ENCODE measurements at places on chromosomes 12 and 14.

- DNase-seq, result no peak
Measured at GRCh38 chr12:127539226-127539858, 727.6 kb upstream of the TMEM132C start.

DNA sequence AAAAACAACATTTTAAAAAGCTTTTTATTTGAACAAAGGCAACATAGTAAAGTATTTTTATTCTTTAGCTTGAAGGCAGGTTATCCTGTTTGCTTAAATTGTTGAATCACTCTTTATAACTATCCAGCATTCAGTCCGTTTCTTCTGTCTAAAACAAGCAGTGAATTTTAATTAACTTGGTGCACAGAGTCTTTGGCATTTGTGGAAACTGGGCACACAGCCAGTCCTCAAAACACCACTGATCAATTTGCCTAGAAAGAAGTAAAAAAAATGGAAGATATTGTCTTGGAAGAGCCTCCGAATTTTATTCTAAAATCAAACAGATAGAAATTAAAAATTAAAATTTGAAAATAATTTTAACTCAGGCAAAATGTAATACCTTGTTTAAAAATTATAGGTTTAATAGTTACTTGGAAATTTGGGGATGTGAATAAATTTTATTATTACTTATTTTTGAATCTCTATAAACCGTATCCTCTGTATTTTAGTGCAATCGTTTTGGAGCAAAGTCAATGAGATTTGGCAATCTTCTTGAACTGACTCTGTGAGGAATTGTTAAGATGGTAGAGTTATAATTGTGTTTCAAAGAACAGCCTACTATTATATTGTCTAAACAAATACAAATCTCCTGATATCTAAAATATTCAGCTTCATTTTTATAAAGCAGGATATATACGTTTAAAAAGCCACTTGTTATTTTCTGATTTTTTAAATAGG is 927.0 kb downstream of the SLC16A7 start:
- no peak for DNase-seq

DNA sequence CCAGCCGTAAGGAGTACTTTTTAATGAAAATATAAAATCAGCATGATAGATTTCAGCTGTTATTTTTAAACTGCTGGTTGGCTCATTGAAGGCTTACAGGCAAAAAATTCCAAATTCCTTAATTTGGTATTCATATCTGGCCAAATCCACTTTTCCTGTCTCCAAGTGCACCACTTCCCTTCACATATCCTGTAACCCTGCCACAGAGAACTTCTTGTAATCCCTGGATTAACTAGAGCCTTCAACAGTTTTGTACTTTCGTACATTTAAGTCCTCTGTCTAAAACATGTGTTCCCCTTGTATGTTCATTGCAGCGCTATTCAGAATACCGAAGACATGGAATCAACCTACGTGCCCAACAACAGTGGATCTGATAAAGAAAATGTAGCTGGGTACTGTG is 9.6 kb downstream of the PUS7L start:
- DNase-seq, result no peak

DNA sequence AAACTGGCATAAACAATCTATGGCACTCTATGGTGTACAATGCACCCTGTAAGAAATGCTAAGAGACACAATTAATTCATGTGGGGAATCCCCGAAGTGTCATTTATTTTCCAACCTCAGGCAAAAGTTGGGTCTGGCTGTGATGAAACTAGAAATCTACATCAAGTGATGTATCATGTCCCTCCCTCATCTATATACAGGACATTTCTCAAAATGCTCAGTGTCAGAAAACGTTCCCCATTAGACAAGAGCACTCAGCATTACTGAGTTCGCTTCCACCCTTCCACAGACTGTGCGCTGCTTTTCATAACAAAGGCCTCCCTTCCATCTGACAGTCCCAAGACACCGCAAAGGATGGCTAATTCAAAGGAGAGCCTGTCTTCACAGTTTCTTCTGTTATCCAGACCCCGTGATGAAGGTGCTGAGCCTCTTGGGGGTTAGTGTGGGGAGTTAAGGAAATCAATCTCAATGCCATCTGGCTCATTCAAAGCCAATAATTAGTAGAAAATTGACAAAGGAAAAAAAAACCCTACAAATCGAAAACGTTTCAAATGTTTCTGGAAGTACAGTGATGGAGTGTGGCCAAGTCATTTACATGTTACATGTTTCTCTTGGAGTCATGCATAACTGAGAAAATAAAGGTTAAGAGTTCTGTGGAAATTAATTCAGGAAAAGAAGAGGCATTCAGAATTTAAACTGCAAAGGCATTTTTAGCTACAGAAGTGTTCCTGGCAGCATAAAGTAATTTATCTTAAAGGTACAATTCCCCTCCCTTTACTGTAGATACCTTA is 7.5 kb downstream of the CCDC88C start:
- DNase-seq, result no peak

- DNase-seq, result no peak
Measured at GRCh38 chr12:78002878-78003277, 172.2 kb downstream of the NAV3 start.

- no peak for DNase-seq
Measured at GRCh38 chr12:47843226-47843980, 23.7 kb upstream of the HDAC7 start.

GRCh38 chr12:49651855-49652254 is 28.5 kb downstream of the PRPF40B start:
- DNase-seq, result no peak

GRCh38 chr12:111818340-111818739 is 23.7 kb upstream of the MAPKAPK5 start:
- no peak for DNase-seq

DNA sequence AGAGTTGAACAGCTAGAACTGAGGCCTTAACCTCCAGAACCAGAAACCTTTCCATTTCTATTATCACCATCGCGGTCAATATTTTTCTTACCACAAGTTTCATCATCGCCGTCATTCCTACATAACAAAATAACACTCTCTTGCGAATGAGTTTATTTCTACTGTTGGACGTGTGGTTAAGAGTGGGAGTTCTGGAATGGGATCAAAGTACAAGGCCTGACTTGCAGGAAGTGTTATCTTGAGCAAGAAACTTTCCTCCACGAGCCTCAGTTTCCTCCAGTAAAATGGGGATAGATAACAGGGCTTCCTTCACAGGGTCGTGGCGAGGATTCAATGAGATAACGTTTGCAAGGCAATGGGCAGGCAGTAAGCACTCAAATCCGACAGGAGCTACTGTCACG is 652 bp downstream of the SART3 start:
- no peak for DNase-seq

GRCh38 chr12:28331130-28331529 is 140.9 kb downstream of the CCDC91 start:
- no peak for DNase-seq

DNA sequence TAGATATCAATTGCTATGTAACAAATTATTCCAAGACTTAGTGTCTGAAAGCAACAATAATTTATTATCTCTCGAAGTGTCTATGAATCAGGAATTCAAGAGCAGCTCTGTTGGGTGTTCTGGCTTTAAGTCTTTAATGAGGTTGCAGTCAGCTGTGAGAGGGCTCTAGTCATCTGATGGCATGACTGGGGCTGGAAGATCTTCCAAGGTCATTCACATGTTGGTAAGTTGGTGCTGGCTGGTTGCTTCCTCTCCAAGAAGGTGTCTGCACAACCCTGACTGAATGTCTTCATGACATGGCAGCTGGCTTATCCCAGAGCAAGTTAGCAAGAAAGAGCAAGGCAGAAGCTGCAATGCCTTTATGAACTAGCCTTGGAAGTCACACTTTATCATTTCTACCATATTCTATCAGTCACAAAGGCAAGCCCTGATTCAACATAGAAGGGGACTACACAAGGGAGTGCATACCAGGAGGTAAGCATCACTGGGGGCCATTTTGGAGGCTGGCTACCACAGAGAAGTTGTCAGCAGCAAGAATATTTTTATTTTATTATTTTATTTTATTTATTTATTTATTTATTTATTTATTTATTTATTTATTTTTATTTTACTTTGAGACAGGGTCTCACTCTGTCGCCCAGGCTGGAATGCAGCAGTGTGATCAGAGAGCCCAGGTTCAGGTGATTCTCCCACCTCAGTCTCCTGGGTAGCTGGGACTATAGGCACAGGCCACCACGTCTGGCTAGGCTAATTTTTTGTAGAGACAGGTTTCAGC is 7.6 kb upstream of the SLC38A2 start:
- no peak for DNase-seq

DNA sequence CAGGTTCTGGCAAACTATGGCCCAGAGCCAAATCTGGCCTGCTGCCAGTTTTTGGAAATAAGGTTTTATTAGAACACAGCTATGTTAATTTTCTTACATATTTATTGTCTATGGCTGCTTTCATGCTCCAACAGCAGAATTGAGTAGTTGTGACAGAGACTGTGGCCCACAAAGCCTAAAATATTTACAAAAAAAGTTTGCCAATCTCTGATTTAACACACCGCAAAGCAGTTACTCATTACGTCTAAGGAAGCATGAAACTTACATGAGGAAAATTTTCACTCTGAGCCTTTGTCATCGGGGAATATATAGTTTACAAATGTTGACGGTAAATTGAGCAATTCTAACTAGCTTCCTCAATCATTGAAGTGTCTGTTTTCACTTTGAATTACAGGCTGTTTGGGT is 96.5 kb downstream of the UNC79 start:
- DNase-seq, result no peak

GRCh38 chr12:87274594-87275245 is 754.5 kb downstream of the C12orf50 start:
- DNase-seq, result no peak

- no peak for DNase-seq
Measured at GRCh38 chr12:5432011-5432400, at the start of gene NTF3. Gene NTF3 (plus strand): TSS chr12:5432108. CDS start chr12:5432325, 217 bp downstream.

DNA sequence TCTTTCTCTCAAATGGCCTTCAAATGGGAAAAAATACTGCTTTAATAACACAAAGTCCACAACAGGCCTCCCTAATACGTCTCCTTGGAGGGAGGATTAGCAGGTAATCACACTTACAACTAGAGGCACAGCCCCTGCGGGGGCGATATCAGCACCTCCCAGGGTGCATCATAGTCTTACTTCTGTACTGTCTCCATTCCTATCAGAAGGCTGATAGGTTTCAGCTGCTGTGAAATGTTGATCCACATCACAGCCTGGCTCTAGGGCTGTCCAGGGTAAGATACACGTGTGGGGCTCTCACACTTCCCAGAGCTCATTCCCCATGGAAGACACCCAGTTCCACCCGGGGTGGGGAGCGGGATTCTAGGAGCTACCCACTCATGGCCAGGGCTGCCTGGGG is 139.1 kb upstream of the SFSWAP start:
- DNase-seq, result no peak

DNA sequence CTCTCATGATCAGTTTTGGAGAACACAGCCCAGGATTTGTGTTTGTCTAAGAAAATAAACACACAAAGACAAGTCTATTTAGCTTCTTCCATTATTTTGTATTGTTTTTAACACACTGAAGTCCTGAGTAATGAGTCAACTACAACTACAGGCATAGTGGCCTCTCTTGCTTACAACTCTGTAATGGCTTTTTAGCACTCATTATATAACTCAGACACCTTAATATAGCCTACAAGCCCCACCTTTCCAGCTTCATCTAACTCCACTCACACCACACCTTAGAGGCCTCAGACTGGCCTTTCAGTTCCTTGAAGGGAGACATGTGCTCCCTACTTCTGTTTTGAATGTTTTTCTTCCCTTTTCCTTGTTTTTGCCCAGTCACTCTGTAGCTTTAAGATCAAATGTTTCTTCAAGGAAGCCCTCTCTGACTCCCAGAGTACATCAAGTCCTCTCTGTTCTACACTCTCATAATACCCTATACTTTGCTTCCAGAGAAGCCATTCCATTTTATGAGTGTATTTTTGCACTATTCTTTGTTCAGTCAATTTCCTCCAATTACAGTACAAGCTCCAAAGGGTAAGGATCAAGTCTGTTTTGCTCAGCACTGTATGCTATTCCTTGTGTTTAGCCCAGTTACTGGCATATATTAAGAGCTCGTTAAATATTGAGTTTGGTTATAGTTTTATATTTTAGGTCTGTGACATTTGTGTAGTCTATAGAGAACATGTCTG is 233.6 kb upstream of the ARHGAP5 start:
- DNase-seq, result no peak
